ENCODE measurements at places on chromosomes 1 and 21. TPM values are rescaled to one million over a fixed set of nuclear protein-coding genes. Genes with fewer than 3 reads are reported as not detected.

DNA sequence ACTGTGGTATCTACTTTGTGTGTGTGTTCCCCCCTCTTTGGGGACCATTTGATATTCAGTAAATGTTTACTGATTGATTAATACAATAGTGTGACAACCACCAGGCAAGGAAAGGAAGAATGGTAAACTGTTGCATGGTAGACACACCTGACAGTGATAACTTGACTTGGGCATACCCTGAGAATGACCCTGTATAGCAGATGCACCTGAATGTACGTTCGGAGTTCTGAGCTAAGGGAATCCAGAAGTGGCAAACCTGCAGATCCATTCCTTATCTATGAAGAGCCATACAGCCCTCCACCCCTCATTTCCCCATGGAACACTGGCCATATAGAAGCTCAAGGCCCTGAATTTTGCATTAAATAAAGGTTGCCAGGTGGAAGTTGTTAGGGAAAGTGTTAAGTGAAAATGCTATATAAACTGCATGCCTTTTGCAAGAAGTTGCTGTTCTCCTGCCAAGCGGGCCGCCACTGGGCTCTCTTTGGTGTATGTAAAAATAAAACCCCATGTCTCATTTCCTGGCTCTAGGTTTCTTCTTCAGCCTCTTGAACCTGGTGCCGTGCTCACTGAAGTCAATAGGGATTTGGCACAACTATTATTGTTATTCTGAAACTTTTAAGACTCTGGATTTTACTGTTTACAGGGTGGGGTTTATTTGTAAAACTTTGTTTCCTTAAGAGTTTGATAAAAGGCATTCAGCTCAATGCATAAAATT, 32.6 kb upstream of the DENND1B start:
- no peak for DNase-seq

DIO1 gene
- not detected for total RNA-seq

DNA sequence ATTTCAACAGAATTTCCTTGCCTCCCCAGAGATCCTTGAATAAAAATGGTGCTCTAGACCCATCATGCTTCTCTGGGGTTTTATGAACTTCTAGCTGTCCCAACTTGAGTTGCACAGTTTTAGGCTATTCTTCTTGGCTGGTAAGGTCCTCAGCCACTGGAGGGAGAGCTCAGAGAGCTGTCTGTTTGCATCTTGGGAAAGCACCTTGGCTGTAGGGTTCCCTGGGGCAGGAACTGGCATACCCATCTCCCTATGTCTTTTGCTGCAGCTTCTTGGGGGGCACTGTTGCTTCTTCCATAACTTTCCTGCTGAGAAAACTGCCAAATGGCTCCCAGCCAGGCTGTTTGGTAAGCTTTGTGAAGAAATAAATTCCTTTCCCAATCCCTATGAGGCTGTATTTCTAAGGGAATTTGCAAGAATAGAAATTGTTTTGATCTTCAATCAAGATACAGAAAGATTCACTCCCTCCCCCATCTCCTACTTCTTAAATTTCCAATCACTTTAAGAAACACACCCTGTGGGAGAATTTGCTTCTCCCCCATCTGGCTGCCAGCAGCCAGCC, 8.2 kb upstream of the FMOD start:
- peak; percentile 40 for DNase-seq

DNA sequence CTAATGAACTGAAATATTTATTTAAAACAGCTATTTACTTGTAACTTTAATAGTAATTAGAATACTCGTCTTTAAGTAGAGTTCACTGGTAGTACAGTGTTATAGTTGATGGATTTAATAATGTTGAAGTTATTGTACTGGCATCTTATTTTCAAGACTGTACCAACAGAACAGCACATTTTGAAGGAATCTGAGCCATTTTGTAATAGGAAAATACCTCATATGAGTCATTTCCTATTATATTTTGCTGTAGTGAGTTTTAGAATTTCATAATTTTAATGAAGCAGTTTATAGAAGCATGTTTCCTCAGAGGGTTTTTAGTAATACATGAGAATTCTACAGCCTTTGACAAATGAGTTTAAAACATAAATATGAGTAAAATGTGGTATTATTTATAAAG, 258.3 kb downstream of the OLFM3 start:
- peak; percentile 44 for DNase-seq

DNA sequence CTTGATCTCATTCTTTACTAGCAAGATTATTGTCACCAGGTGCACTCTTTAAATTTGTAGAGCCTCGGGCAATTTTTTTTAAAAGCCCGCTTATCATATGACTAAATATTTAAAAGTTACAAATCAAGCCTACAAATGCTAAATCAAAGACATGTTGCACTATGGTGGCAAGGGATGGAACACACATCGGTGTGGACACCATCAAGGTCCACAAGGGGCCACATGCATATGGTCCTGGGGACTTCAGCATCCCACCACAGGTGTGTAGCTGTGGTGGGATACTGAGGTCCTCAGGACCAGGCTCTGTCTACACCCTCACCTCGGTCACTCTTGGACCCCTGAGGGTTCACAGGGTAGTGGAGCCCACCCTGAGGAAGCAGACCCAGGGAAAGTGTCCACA, 45.8 kb downstream of the FAM78B start:
- DNase-seq, result no peak

DNA sequence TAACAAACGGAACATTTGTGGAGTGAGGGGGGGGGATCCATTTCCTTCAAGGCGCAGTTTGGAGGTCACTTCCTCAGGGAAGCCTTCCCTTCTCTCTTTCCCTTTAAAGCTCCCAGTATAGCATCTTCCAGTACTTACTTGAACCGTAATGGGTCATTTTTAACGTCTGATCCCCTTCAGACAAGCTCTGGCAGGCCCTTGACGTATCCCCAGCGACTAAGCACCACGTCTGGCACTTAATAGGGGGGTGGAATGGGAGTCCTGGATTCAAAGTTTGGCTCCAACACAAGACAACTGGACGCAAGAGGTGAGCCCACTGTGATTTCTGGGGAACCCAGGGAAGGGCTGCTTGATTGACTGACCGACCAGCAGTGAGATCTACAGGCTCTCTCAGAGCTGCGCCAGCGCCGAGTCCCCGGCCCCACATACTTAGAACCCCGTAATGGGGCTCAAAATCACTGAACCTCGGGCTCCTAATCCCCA, 441 bp downstream of the YARS1 start:
- peak; percentile 34 for DNase-seq

- DNase-seq, result no peak
Observed at GRCh38 chr1:84985365-84985764, 11.5 kb downstream of the MCOLN2 start.

- no peak for DNase-seq
Observed at GRCh38 chr1:209434066-209434465, 149.4 kb upstream of the CAMK1G start.

GRCh38 chr21:38880577-38880966, 74.8 kb downstream of the ETS2 start:
- no peak for DNase-seq

DNA sequence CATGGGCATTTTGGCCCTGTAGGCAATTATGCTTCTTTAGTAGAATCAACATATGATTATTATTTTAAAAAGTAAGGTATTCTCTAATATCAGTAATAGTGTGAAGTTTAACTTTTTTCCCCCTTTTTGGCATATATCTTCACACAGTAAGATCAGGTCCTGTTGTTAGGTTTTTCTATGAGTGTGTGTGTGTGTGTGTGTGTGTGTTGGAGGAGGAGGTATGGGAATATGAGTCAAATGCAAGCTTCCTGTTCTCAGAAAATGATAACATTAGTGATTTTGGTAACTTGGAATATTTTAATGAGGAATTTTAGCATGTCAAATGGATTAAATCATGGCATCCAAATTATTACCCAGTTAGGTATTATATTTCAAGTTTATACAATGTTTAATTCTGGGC, 65.8 kb upstream of the BCL10 start:
- DNase-seq, result peak; percentile 77

DNA sequence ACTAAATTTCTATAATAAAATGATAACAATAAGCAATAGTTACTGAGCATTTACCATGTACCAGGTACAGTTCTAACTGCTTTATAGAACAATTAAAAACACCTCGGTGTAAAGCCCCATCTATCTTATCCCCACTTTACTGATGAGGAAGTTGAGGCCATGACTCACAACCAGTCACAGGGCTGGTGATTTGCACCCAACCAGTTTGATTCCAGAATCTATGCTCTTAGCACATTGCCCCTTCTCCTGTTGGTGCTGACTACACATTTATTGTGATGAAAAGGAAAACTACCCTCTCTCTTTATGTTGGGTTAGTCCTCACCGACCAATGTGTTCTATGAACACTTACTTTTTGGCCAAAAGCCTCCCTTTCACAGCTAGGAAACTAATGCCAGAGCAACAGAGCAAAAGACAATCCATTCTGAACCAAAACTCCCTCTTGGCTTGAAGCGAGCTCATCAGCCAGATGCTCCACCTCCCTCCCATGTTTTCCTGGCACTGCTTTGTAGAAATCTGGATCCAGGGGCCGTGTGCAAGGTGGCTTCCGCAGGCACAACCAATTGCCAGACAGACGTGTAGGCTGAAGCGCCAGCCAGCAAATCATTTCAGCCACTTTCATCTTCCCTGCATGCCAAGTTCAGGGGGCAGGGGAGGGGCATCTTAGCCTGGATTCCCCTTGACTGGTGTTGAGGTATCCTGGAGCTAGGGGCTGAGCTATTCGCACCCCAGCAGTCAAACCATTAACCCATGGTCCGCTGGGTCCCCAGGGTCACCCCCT, 32.0 kb upstream of the SLC30A1 start:
- DNase-seq, result peak; percentile 38

DNA sequence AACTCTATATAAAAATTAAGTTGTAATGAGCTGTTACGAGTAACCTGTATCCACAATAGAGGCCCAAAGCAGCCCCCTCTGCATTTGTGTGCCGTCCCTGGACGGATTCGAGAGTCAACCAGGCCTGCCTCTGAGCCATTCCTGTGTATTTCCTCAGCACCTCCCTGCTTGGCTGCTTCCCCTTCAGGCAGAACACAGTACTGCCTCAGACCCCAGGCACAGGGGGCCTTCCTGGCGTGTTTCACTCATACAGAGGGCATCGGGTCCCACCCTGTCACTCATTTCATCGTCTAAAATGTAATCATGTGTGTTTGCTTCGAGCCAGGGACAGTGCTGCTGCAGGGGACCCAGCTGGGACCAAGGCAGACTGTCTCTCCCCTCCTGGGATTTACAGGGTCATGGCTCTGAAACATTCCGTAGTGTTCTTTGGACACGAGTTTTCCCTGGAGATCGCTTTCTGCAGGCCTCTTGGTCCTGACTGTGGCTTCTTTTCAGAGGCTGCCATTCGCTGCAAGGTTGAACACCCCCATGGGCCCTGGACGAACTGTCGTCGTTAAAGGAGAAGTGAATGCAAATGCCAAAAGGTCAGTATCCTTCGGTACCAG, 19.4 kb downstream of the LGALS8 start:
- no peak for DNase-seq

DNA sequence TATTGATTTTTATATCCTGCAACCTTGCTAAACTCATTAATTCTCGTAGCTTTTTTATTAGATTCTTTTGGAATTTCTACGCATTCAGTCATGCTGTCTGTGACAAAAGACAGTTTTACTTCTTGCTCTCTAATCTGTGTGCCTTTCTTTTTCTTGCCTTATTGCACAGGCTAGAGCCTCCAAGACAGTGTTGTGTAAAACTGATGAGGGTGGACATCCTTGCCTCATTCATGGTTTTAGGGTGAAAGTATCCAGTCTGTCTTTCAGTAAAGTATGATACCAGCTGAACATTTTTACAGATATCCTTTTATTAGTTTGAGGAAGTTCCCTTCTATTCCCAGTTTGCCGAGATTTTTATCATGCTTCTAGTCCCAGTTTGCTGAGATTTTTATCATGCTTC, 133.8 kb downstream of the HS2ST1 start:
- DNase-seq, result no peak

DNA sequence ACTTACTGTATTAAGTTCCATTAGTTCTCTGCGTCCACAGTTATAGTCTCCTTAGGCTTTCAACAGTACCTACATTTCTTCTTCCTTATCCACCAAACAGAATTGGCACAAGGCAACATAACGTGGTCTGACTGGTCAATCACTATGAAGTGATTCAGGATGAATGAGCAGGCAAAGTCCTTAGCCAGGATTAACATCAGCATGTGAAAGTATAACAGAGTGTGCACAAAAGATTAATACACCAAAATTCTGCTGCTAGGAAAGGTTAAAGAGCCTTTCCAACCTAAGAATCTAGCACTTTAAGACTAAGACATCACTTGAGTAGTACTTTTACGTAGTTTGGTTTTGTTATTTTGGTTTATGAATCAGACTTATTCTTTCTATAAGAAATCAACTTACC, 15.8 kb downstream of the DEPDC1 start:
- DNase-seq, result peak; percentile 23

SAMD13 gene
- total RNA-seq, result 0.56 TPM

DNA sequence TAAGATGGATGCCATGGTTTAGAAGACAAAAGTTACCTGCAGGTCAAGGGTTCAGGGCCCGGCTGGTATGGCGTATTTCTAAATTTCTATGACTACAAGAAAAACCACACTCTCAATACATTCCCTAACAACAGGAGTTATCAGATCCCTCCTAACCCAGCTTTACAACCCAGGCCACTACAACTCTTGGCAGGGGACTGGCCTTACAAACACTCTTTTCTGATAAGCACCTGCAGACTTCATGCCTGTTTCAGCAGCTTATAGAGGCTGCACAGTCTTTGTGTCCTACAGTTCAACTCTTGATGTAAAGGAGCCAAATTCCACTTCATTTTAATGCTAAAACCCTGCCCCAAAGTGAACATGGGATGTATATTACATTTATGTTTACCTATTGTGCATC, 461.4 kb downstream of the SIPA1L2 start:
- no peak for DNase-seq

DNA sequence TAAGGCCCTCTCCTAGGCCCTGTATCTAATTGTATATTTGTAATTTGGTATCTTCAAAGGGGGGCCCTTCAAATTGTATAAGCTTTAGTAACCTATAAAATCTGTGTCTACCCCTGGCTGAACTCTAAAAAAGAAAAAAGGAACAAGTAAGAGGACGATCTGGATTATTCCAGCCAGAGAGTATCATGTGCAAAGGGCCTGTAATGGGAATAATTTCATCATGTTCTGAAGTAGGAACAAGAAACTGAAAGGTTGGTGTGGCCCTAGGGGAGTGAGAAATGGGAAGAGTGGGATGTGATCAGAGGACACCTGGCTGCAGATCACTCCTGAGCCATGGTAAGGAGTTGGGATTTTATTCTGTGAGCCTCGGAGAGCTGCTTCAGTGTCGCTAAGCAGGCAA, 14.7 kb downstream of the PTAFR start:
- no peak for DNase-seq

- DNase-seq, result no peak
Observed at GRCh38 chr1:112504001-112504660, 4.6 kb upstream of the WNT2B start.

TSTD1 gene
- not detected for total RNA-seq

- DNase-seq, result no peak
Observed at GRCh38 chr21:35136106-35136505, 87.0 kb upstream of the RUNX1 start.

- no peak for DNase-seq
Observed at GRCh38 chr1:204469304-204469703, 25.3 kb downstream of the PIK3C2B start.

- no peak for DNase-seq
Observed at GRCh38 chr1:101479945-101480344, 243.1 kb downstream of the S1PR1 start.

GRCh38 chr1:170134521-170134920, 11.2 kb upstream of the NTMT2 start:
- no peak for DNase-seq

LCE6A gene
- total RNA-seq, result not detected

Data from IMR-90 (cell line).